IMR-90 (cell line): ENCODE measurements at places on chromosomes 16 and 17.
A peak's percentile ranks its signal among the peaks of the same experiment; 100 is the strongest.

- peak overlapping the region; percentile 47 for H3K4me3 ChIP-seq
- H3K36me3 ChIP-seq: no peaks in the 10 kb centered on the region
- DNase-seq: peak; percentile 59
These were observed 1.5 kb upstream of the NPTX1 start for GRCh38 chr17:80477647-80478478.

DNA sequence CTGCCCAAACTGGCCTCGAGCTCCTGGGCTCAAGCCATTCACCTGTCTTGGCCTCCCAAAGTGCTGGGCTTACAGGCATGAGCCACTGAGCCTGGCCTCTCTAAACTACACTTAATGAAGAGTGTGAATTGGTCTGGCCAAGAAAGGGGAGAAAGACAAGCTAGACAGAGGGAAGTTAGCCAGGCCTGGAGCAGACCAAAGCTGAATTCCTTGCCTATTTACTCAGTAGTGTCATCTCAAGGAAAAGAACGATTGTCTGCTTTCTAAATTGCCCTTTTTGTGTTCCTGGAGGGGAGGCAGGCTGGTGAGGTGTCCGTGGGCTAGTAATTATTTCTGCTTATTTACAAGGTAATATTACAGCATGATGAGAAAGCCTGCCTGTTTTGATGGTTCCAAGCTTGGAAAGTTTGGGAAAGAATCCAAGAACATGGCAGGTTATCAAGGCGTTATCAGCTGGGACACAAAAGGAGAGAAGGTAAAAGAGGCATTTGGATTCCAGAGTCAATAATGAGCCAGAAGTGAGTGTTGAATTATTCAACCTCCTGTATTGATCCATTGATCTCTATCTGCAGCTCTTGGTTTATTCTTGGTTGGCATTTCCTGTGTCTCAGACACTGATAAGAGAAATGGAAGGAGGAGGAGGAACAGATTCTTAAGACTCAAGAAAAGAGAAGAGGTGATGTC is 6.3 kb upstream of the CBFB start:
- DNase-seq: no peak
- no peak overlapping the region for H3K4me3 ChIP-seq
- H3K27ac ChIP-seq: no peak overlapping the region
- H3K27me3 ChIP-seq: no peaks in the 10 kb centered on the region
- no peaks in the 10 kb centered on the region for H3K36me3 ChIP-seq

GRCh38 chr17:46266656-46267544 is 28.0 kb upstream of the LRRC37A start:
- DNase-seq: peak; percentile 82
- H3K4me3 ChIP-seq: peak overlapping the region; percentile 50
- H3K27ac ChIP-seq: peak overlapping the region; percentile 81
- no peaks in the 10 kb centered on the region for H3K27me3 ChIP-seq
- H3K4me1 ChIP-seq: peaks cover 21% of the 10 kb centered on the region

DNA sequence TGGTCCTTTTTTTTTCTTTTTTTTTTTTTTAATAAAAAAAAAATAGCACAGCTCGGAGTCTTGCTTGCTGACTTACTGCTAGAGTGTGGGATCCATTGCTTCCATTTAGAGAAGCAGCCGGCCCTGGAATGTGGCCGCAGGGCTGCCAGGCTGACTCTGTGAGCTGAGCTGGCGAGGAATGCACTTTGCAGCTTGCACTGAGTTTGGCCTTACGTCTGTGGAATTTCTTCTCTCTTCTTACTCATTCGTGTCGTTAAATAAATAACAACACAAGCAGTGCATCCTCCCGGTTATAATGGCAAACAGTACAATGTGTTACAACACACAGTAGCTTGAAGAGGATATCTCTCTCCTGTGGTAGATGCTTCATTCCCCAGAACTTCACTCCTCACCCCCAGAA is 69.2 kb downstream of the PRKCB start:
- H3K4me3 ChIP-seq: no peak overlapping the region
- no peaks in the 10 kb centered on the region for H3K27me3 ChIP-seq
- H3K27ac ChIP-seq: no peak overlapping the region
- H3K4me1 ChIP-seq: no peaks in the 10 kb centered on the region
- no peaks in the 10 kb centered on the region for H3K36me3 ChIP-seq
- peak; percentile 70 for DNase-seq

DNA sequence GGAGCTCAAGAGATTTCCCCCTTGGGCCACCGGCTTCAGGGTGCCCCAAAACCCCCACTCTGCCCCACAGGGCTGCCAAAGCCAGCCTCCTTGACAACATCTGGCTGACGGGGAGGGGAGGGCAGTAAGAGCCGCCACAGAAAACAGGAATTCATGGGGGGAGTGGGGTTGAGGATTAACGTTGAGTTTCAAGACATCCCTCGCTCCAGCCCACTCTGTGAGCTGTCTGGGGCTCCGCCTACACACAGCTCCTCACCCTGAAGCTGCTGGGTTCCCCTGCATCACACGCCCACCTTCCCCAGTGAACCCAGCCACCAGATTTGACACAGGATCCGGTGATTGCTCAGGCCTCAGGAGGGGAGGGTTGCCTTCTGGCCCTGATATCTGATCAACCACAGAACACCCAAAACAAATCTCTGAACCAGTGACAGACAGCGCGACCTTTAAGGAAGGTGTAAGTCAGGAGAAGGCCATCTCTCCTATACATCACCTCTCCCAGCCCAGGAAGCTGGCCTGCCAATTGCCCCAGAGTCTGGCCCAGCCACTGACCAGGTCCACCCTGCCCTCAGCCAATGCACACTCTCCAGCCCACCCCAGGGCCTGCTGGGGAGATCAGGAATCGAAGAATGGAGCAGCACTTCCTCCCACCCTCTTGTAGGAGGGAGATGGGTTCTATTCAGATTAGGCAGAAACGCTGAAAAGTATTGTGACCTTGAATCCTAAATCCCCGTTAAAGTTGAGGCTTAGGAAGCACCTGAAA is 132.1 kb downstream of the CLEC16A start:
- peaks cover 41% of the 10 kb centered on the region for H3K4me1 ChIP-seq
- H3K4me3 ChIP-seq: no peak overlapping the region
- H3K27me3 ChIP-seq: no peaks in the 10 kb centered on the region
- peak overlapping the region; percentile 28; the same call in 1 of the 2 replicates for H3K27ac ChIP-seq
- H3K36me3 ChIP-seq: peaks cover 4% of the 10 kb centered on the region; the same call in 1 of the 2 replicates

DNA sequence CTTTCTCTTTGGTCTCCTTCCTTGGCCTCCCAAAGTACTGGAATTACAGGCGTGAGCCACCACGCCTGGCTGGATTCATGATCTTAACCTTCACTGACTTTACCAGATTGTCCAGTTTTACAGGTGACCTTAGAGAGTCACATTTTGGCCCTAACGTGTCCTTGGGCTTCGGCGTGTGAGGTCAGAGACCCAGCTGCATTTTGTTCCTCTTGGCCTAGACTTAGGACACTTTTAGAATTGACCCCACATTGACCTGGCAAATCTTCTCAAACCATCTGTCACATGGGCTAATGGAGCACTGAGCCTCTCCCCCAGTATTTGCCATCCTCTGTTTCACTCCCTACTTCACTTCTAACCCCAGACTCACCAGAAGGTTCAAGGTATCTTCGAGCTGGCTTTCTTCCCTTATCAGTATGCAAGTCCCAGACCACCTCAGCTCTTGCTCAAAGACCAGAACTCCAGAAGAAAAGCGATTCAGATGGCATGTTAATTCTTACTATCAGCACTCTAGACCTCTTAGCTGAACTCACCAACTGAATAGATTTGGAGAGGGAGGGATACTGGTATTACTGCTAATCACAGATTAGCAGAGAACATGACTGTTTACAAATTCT is 1.7 kb upstream of the CYTH1 start:
- no peaks in the 10 kb centered on the region for H3K36me3 ChIP-seq
- H3K27me3 ChIP-seq: no peaks in the 10 kb centered on the region
- no peak overlapping the region for H3K4me3 ChIP-seq
- H3K27ac ChIP-seq: no peak overlapping the region

GRCh38 chr17:33657181-33657580 is 364.1 kb upstream of the ASIC2 start:
- no peaks in the 10 kb centered on the region for H3K27me3 ChIP-seq
- no peaks in the 10 kb centered on the region for H3K36me3 ChIP-seq
- H3K4me1 ChIP-seq: no peaks in the 10 kb centered on the region

GRCh38 chr17:54839447-54839846 is 61.2 kb upstream of the TOM1L1 start:
- H3K27ac ChIP-seq: no peak overlapping the region
- no peaks in the 10 kb centered on the region for H3K4me1 ChIP-seq
- no peaks in the 10 kb centered on the region for H3K27me3 ChIP-seq
- no peak for DNase-seq

DNA sequence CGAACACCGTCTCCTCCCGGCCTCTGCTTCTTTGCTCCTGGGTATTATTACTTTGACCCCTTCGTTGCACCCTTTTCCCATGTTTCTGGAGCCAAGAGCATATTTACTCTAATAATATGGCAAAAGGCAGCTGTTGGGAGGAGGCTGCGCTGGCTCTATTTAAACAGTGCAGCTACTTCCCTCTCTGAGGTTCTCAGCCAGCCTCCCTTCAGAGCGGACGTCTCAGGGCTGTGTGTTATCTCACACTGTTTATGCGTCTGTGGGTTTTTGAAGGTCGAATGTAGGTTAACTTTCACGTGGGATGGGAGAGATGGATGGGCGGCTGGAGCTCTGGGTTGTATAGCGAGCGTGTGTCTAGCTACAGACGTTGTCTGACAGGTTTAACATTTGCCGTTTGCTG is 45.3 kb downstream of the COX4I1 start:
- H3K36me3 ChIP-seq: no peaks in the 10 kb centered on the region
- H3K27ac ChIP-seq: no peak overlapping the region
- H3K4me3 ChIP-seq: no peak overlapping the region
- peak; percentile 42 for DNase-seq
- H3K27me3 ChIP-seq: peaks cover 80% of the 10 kb centered on the region

- no peaks in the 10 kb centered on the region for H3K27me3 ChIP-seq
- H3K4me3 ChIP-seq: no peak overlapping the region
- no peak for DNase-seq
- H3K4me1 ChIP-seq: peaks cover 3% of the 10 kb centered on the region; the same call in 1 of the 2 replicates
- peaks cover 21% of the 10 kb centered on the region; the same call in 1 of the 2 replicates for H3K36me3 ChIP-seq
These were observed 4.5 kb upstream of the HSD17B1 start for GRCh38 chr17:42548070-42548837.

- H3K4me1 ChIP-seq: peaks cover 38% of the 10 kb centered on the region
- no peaks in the 10 kb centered on the region for H3K27me3 ChIP-seq
- no peak overlapping the region for H3K27ac ChIP-seq
- H3K4me3 ChIP-seq: no peak overlapping the region
- DNase-seq: no peak
These were observed 17.9 kb downstream of the MYO18A start for GRCh38 chr17:29162082-29162908.

DNA sequence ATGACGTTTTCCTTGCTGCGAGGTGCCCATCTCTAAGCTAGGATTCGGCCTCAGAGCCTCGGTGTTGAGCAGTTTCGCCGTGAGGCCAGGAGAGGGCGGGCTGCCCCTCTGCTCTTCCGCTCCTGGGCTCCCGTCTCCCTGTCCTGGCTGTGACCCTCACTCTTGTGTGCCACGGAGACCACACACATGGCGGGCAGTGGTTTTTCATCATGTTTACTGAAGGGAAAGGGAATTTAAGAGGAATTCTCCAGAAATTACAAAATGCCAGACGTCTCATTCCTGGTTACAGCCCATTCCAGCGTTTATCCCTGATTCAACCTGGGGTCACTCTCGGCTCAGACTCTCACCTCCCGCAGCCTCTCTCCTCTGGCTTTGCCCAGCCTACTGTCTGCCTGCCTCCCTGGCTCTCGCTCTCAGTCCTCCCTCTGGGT is 96.8 kb upstream of the ELAC2 start:
- no peak overlapping the region; the same call in 1 of the 2 replicates for H3K4me3 ChIP-seq
- DNase-seq: peak; percentile 28
- H3K27me3 ChIP-seq: peaks cover 17% of the 10 kb centered on the region
- H3K27ac ChIP-seq: no peak overlapping the region

- no peaks in the 10 kb centered on the region for H3K36me3 ChIP-seq
- no peaks in the 10 kb centered on the region for H3K4me1 ChIP-seq
- H3K4me3 ChIP-seq: no peak overlapping the region
- H3K27ac ChIP-seq: no peak overlapping the region
These were observed 37.8 kb upstream of the CBX4 start for GRCh38 chr17:79877041-79877440.

DNA sequence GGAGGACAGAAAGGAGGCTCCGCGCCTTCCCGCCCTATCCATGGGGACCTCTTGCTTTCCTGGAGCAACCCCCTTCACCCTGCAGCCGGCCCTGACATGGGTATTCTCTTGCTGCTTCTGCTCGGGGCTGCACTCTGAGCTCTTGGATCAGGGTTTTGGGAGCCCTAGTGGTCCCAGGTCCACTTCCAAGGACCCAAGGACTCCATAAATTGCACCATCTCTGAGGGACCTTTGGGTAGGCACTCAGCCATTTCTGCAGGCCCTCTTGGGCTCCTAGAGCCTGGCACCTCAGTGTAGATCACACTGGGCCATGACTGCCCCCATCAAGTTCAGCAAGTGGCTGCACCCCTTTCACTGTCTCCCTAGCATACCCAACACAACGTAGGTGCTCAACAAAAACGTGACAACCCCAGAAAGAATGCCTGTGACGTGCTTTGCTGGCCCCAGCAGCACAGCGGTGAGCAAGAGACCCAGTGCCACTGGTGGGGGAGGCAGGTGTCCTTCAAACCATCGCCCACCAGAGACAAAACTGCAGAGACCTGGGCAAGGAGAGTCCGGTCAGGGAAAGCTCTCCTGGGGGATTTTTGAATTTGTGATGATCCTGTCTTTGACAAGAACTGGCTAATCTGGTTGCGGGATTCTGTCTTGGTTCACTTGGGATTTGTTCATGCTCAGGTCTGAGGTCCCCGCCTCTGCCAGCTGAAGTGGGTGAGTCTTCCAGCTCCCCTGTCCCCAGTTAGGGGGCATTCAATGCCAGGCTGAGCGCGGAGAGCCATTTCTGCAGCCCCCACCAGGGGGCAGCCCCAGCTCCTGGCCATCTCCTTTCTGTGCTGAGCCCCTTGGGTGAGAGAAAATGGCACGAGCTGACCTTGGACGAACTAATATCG is 2.5 kb upstream of the RAB11FIP4 start:
- DNase-seq: no peak
- H3K27ac ChIP-seq: no peak overlapping the region
- no peaks in the 10 kb centered on the region for H3K36me3 ChIP-seq
- no peak overlapping the region for H3K4me3 ChIP-seq
- H3K27me3 ChIP-seq: peaks cover 37% of the 10 kb centered on the region

- H3K4me3 ChIP-seq: no peak overlapping the region
- no peak for DNase-seq
- no peaks in the 10 kb centered on the region for H3K36me3 ChIP-seq
- no peaks in the 10 kb centered on the region for H3K27me3 ChIP-seq
These were observed 60.3 kb downstream of the GRIN2A start for GRCh38 chr16:10121897-10122425.

DNA sequence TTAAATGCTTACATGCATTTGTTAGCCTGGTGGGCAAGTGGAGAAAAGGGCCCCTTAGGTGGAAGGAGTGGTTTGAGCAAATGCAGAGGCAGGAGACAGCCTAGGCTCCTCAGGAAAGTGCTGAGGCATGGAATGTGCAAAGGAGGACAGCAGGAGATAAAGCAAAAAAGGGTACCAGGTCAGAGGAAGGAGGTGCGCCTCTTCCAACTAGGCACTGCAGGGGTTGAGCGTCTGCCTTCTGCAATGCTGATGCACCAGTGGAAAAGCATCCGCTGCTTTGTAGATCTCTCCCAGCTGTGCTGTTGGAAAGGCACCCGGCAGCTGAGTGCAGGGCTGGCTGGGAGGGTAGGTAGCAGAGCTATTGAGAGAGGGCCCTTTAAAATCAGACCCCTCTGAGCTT is 287.0 kb upstream of the XYLT1 start:
- no peaks in the 10 kb centered on the region; the same call in 1 of the 2 replicates for H3K27me3 ChIP-seq
- no peaks in the 10 kb centered on the region for H3K36me3 ChIP-seq
- DNase-seq: no peak
- H3K4me1 ChIP-seq: no peaks in the 10 kb centered on the region
- H3K27ac ChIP-seq: no peak overlapping the region
- H3K4me3 ChIP-seq: no peak overlapping the region
